ENCODE measurements at places on chromosomes 2 and 18. TPM values are rescaled to one million over a fixed set of nuclear protein-coding genes. Genes with fewer than 3 reads are reported as not detected.

DNA sequence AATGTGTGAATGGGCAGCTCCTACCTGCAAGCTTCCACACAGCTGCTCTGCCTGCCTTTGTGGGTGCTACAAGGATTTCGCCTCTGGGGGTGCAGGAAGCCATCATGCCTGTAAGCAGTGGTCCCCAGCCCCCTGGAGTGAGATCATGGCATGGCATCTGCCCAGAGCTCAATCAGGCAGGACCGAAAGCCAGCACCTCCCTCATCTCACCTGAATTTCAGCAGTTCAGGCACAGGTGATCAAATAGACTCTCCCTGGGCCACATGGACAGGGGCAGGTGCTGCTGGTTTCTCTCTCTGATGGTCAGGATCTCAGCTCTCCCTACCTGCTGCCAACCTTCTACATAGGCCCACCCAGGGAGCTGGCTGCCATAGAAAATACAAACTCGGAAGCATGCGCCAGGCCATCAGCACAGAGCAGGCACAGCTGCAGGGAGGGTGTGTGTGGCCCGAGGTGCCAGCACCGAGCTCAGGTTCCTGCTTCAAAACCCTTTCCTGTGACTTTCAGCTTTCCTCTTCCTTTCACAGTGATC is 133.2 kb upstream of the ID2 start:
- H3K36me3 ChIP-seq, result no peaks in the 10 kb centered on the region
- no peak overlapping the region for H3K4me3 ChIP-seq
- no peak overlapping the region for H3K27ac ChIP-seq
- peaks cover 16% of the 10 kb centered on the region for H3K4me1 ChIP-seq
- no peak for DNase-seq
- H3K27me3 ChIP-seq, result no peaks in the 10 kb centered on the region

DNA sequence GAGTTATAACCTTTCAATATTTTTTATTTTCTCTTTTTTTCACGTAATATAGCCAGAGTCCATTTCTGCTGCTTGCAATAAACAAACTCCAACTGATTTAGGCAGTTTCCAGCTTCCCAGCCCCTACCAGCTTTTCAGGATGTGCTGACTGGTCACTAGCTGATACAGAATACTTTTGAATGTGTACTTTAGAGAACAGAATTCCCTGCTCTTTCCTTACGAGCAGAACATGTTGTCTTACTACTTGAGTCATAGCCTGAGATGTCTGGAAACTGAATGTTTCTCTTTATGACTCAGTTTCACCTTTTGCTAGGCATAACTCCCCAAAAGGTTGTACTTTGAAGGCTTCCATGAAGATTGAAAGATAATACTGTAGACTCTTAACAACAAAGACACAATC is 44.5 kb upstream of the KCNE4 start:
- peak overlapping the region; percentile 73 for H3K27ac ChIP-seq
- peaks cover 19% of the 10 kb centered on the region for H3K4me1 ChIP-seq
- DNase-seq, result peak; percentile 67
- no peaks in the 10 kb centered on the region for H3K27me3 ChIP-seq
- no peaks in the 10 kb centered on the region for H3K36me3 ChIP-seq
- no peak overlapping the region for H3K4me3 ChIP-seq

DNA sequence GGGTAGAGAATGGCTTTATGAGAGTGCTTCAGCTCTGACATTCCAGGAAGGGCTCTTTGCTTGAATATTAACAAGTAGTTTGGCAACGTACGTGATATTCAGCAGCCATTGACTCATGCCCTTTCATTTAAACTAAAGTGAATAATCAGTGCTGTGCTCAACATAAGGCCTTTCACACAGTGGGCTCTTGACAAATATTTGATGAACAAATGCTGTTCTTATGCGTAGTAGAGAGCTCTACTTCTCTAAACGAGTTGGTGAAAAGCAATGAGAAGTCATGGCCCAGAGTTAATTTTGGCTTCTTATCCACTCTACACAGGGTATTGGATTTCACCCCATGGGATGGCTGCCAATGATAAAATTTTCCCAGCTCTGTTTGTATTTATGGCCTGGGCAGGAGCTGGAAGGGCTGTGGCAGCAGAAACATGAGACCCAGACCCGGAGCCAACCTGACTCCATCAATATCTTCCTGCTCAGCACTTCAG is 338.9 kb downstream of the CCDC85A start:
- DNase-seq, result peak; percentile 76
- no peaks in the 10 kb centered on the region for H3K27me3 ChIP-seq
- H3K36me3 ChIP-seq, result no peaks in the 10 kb centered on the region
- H3K4me1 ChIP-seq, result no peaks in the 10 kb centered on the region

- H3K27ac ChIP-seq, result no peak overlapping the region
- peaks cover 3% of the 10 kb centered on the region for H3K27me3 ChIP-seq
- H3K4me1 ChIP-seq, result peaks cover 5% of the 10 kb centered on the region
- DNase-seq, result no peak
- no peaks in the 10 kb centered on the region for H3K36me3 ChIP-seq
These were observed 10.8 kb upstream of the ALPP start for GRCh38 chr2:232367591-232368233.

DNA sequence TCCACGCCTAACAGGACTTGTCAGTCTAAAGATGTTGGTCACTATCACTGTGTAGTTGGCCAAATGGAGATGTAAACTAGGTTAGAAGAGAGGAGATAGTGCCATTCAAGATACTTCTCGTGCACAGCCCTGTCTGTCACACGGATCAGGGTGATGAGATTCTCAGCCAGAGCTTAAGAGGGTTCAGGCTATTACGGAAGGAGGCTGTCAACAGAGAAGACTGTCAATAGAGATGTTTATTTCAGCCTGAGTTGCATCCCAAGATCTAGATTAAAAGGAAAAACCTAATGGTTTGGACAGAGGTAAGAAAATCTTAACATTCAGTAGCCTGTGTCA is 83.4 kb downstream of the AAK1 start:
- peaks cover 2% of the 10 kb centered on the region for H3K36me3 ChIP-seq
- DNase-seq, result no peak
- no peak overlapping the region for H3K27ac ChIP-seq
- no peaks in the 10 kb centered on the region for H3K27me3 ChIP-seq
- peaks cover 4% of the 10 kb centered on the region for H3K4me1 ChIP-seq
- no peak overlapping the region for H3K4me3 ChIP-seq

DNA sequence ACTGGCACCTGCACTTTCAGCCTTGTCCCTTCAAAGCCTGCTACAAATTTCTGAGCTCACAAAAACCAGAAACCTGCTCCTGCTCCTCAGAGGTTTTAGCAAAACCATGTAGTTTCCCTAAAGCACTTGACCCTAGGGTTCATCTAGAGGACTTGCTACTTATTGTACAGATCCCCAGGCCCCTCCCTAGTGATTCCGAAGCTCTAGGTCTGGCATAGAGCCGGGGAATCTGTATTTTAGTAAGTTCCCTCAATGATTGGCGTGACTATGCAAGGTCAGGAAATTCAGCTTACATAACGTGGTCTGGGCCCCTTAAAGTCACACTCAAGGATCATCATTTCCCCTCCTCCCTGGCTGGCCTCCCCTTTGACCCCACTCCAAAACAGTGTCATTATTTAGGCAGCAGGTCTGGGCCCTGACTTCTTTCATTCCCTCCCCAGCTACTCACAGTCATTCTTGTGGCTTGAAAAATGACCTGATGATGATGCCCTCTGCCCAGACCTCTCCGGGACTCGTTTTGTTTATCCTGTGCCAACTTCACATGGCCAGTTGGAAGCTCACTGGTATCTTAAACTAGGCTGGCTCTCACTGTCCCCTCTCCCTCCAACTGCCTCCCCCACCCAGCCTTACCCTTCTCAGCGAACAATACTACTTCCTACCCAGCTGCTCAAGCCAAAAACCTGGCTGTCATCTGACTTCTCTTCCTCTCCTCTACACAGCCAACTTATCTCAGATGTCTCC is 36.0 kb downstream of the WDFY1 start:
- no peaks in the 10 kb centered on the region for H3K27me3 ChIP-seq
- no peaks in the 10 kb centered on the region for H3K4me1 ChIP-seq
- no peak for DNase-seq
- no peak overlapping the region for H3K4me3 ChIP-seq
- H3K36me3 ChIP-seq, result peaks cover 9% of the 10 kb centered on the region

- H3K27me3 ChIP-seq, result no peaks in the 10 kb centered on the region
- H3K36me3 ChIP-seq, result no peaks in the 10 kb centered on the region
- DNase-seq, result peak; percentile 61
- peaks cover 5% of the 10 kb centered on the region for H3K4me1 ChIP-seq
- peak overlapping the region; percentile 13 for H3K27ac ChIP-seq
These were observed 499.0 kb downstream of the TMX3 start for GRCh38 chr18:68215931-68216330.

GRCh38 chr2:168703926-168704325 is 98.5 kb upstream of the NOSTRIN start:
- H3K36me3 ChIP-seq, result no peaks in the 10 kb centered on the region
- no peak overlapping the region for H3K4me3 ChIP-seq
- no peak for DNase-seq

DNA sequence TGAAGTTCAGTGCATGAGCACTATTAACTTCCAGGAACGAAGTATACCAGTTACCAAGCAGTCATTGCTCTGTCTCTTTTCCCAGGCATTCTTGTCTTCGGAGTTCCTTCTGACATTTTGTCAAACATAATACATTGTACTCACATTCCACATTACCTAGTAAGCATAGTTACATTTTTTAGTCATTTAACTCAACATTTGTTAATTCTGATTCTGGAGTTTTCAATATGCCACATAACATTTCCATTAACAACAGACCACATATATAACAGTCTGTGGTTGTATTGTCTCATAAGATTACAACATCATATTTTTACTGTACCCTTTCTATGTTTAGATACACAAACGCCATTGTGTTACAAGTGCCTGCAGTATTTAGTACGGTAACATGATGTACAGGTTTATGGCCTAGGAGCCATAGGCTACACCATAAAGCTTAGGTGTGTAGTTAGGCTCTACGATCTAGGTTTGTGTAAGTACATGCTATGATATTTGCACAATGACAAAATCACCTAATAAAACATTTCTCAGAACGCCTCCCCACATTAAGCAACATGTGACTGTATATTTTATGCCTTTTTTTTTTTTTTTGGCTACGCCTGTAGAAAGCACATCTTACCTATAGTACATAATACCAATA is 187.1 kb downstream of the DYM start:
- DNase-seq, result peak; percentile 47
- H3K4me1 ChIP-seq, result peaks cover 13% of the 10 kb centered on the region
- H3K27me3 ChIP-seq, result no peaks in the 10 kb centered on the region
- H3K36me3 ChIP-seq, result no peaks in the 10 kb centered on the region
- H3K4me3 ChIP-seq, result no peak overlapping the region
- H3K27ac ChIP-seq, result no peak overlapping the region

- DNase-seq, result no peak
- no peak overlapping the region for H3K4me3 ChIP-seq
- H3K36me3 ChIP-seq, result no peaks in the 10 kb centered on the region
- H3K27ac ChIP-seq, result no peak overlapping the region
- H3K4me1 ChIP-seq, result no peaks in the 10 kb centered on the region
- no peaks in the 10 kb centered on the region for H3K27me3 ChIP-seq
These were observed 532.1 kb downstream of the RNF144A start for GRCh38 chr2:7449298-7449697.

Gene PPM1B
- 39.4 TPM for total RNA-seq

Gene GEN1
- total RNA-seq, result 4.6 TPM

DNA sequence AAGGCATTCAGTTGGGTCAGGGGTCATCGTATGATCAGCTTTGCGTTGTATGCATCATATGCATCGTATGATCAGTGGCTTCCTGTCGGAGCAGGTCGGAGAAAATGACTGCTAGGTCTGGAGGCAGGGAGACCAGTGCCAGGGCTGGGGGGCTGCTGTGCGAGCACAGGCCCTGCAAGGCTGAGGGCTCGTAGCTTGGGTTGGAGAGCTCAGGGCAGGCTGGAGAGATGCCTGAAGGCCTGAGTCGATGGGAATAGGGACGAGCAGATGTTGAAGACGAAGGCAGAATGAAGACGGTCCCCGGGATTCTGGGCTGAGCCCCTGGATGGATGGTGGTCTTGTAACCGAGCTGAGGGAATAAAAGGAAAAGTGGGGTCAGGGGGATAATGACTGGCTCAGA is 25.3 kb upstream of the ACKR3 start:
- H3K27me3 ChIP-seq, result no peaks in the 10 kb centered on the region
- no peak for DNase-seq
- H3K4me3 ChIP-seq, result no peak overlapping the region
- peaks cover 5% of the 10 kb centered on the region for H3K4me1 ChIP-seq
- no peak overlapping the region for H3K27ac ChIP-seq

GRCh38 chr2:134206031-134206430 is 47.8 kb upstream of the MGAT5 start:
- H3K4me1 ChIP-seq, result peaks cover 9% of the 10 kb centered on the region
- H3K27ac ChIP-seq, result no peak overlapping the region
- H3K36me3 ChIP-seq, result no peaks in the 10 kb centered on the region

Gene DIPK1C
- not detected for total RNA-seq

All from astrocyte (in vitro differentiated cells and primary cell).